ENCODE measurements at places on chromosomes 16 and 17.

DNA sequence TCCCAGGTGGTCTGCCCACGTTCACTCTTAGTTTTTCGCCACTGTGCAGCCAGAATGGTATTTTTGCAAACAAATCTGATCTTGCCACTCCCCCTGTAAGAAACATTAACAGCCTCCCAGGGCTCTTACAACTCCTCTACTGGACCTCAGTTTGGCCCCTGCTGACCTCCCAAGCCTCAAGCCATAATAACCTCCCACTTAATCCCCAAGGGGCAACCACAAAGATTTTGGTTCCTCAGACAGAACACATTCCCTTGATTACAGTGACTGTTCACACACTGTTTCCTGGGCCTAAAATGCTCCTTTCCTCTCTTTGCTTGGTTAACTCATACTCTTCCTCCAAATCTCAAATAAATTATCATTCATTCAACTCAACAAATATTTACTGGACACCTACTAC, 21.5 kb upstream of the CD300E start:
- no peak for DNase-seq

DNA sequence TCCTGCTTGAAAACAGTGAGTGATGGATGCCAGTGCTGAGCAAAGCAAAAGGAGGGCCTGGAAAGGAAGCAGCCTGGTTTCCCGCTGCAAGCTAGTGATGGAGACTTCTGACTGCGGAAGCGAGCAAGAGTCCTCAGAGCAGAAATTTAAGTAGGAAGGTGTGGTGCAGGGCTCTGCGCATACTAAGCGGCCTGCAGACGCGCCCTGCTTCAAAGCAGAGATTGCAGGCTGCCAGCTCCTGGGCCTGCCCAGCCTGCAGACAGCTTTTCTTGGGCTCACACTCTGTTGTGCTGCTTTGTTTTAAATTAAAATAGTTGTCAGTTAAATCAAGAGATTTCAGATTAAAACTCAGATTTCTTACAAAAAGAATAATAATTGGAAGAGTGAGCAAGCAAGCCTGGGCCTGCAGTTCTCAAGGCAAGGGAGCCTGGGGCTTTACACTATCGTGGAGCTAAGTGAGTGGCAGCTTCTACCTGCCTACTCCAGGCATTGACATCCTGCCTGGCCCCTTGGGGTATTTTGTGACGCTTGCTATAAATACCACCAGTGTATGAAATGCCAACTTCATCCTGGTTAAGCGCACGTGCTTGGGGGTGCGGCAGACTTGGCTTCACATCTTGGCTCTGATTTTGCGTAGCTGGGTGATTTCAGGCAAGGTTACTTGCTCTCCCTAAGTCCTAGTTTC, 237.3 kb downstream of the XYLT1 start:
- DNase-seq, result no peak

GRCh38 chr16:75294773-75295459, 43.5 kb upstream of the BCAR1 start:
- no peak for DNase-seq

- DNase-seq, result no peak
Observed at GRCh38 chr16:9378876-9379275, 287.4 kb downstream of the HAPSTR1 start.

DNA sequence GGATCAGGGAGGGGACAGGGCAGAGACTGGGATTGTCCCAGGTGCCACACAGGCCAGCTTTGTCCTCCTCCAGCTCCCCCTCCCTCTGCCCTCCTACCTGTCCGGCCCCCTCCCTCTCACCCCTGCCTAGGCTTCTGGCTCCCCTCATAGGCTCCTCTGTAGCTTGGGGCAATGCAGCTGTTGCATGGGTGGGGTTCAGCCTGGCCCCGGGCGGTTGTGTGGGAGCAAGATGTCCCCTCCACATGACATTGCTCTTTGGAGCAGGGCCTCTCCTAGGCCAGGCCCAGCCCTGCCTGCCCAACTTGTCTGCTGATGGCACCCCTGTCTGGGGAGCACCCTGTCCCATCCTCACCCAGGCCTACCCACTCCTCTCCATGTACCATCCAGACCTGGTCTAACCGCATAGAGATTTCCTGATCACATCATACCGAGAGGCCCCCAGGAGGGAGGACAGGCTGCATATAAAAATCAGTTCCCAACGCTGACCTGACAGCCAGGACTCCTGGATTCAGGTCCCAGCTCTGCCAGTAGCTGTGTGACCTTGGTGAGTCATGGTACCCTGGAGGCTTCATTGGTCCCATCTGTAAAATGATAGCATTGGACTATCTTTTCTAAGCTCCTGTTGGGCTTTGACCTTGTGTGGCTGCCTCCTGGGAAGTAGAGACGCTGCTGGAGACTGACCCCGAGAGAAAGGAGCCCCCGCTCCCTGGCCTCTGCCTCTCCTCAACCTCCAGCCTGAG, 48.8 kb upstream of the DLX4 start:
- DNase-seq, result no peak

DNA sequence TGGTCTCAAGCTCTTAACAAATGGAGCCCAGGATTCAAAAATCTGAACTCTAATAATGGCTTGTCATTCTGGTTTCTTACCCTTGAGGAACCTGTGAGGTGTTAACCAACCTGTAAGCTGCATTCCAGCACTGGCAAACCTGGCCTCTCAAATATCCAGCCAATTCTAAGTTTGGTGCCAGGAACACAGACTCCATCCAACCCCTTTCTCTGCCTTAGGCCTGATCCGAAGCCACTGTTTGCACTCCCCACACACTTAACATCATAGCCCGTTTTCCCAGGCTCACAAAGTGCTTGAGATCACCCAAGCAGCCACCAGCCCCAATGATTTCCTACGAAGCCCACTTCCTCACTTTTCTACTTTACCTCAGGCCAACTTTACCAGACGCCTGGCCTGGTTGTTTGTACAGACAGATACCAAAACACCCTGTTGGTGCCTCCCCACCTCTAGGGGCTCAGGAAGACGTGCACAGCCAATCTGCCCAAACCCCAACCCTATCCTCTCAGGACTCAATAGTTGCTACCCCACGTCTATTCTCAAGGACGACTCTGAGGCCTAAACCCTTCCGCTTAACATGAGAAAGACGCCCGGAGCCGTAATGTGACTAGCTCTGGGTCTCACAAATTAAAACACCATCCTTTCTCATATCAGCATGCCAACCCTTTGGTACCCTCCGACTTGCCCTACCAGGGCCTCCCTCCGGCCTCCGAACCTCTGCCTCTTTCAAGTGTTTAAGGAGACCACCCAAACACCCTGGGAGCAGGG, 3.2 kb upstream of the PER1 start:
- no peak for DNase-seq

DNA sequence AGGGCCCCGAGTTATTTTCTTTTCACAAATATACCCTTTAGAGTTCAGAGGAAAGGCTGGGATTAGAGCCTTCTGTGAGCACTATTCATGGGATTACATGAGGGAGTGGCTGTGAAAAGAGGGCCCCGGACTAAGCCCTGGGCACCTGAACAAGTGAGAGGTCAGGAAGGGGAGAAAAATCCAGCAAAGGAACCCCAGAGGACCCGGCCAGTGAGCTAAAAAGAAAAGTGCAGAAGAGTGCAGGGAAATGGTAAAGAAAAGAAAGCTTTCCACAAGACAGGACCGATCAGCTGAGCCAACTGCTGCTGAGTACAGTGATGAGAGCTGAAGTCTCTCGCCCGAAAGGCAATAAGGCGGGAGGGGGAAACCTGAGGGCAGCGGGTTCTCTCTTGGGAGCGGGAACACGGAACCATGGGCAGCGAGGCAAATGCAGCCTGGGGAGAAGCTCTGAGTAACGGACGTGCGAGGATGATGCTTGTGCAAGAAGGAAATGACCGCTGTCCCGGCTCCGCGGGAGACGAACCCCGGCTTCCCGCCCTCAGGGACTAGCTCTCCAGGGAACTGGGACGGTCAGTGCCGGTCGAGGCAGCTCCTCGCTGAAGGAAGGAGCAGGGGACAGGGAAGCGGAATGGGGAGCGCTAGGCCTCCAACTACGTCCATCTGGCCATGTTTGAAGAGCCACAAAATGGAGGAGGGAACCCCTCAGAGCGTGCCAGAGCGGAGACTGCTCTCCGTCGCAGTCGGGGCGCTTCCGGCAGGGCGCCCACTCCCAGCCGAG, 665 bp upstream of the ALDH3A2 start:
- DNase-seq, result no peak

- no peak for DNase-seq
Observed at GRCh38 chr16:50841081-50841886, 99.4 kb downstream of the CYLD start.

DNA sequence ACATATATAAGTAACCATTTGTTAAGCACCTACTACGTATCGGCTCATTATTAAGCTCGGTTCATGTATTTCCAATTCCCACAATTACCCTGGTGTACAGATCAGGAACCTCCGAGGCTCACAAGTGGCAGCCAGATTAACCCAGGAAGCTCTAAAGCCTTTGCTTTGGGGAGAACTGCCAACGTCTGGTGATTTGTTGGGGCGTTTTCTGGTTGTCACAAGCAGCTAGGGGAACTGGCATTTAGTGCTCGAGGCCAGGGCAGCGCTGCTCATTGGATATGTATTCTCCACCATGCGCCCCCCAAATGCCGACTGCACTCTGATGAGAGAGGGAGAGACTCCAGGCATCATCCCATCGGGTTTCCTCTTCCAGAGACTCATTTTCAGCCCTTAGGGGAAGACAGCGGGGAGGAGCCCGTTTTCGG, 541 bp downstream of the ZNF18 start:
- DNase-seq, result no peak

- no peak for DNase-seq
Observed at GRCh38 chr17:51372345-51373004, 112.1 kb downstream of the UTP18 start.

DNA sequence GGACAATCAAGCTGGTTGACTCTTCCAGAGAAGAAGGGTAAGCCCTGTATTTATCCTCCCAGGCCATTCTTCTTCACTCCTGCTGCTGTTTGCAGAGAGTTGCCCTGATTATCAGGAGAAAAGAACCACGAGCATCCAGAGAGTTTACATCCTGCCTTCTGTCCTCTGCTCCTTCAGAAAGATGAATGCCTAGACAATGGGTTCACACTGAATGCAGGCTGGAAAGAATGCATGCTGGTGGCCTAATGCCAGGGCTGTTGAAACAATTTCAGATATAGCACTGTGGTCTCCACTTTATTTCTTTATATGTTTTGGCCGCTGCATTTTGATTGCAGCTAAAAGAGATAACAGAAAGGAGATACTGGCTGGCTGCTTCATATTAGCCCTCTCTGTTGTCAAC, 21.2 kb upstream of the HAS3 start:
- no peak for DNase-seq

GRCh38 chr16:58814348-58814801, 80.3 kb upstream of the GOT2 start:
- no peak for DNase-seq

DNA sequence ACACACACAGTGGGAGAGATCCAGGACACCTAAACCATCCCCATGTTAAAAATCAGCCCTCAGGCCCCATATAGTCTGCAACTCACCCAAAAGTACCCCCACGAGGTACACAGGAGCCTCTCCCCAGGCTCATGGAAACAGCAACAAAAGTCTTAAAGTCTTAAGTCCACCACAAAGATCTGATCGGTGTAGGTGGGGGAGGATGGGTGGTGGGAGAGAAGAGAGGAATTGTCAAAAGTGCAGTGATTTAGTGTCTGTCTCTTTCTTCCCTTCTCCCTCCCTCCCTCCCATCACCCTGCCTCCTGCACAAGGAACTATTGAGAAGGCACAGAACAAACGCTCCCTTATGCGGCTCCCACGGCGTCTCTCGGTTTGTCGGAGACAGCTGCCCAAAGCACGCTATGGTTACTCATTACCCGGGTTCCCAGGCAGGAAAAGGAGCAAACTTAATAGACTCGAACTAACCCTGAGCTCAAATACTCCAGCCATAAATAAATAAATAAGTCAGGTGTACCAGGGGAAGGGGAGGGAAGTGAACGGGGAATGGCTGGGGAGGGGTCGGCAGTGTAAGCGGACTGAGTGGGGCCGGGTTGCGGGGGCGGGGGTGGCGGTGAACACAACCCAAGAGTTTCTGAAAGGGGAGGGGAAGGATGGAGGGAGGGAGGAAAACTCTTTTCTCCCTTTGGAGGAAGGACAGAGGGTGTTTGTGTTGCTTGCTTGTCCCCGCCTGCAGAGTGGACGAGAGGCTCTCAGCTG, 477.4 kb downstream of the SLC39A11 start:
- no peak for DNase-seq

DNA sequence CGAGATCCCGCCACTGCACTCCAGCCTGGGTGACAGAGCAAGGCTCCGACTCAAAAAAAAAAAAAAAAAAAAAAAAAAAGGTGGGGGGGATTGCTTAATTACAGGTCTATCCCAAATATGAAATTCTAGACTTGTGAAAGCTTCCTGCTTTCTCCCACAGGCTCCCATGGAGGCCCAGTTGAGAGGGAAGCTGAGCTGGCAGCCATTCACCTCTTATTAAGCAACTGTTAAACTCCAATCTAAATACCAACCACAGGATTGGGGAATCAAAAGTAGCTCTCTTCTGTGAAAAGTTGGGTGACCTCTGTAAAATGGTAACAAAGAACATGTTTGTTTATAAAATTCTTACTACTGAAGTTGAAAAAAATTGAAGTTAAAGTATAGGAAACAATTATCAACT, 45.8 kb upstream of the STAC2 start:
- DNase-seq, result no peak

DNA sequence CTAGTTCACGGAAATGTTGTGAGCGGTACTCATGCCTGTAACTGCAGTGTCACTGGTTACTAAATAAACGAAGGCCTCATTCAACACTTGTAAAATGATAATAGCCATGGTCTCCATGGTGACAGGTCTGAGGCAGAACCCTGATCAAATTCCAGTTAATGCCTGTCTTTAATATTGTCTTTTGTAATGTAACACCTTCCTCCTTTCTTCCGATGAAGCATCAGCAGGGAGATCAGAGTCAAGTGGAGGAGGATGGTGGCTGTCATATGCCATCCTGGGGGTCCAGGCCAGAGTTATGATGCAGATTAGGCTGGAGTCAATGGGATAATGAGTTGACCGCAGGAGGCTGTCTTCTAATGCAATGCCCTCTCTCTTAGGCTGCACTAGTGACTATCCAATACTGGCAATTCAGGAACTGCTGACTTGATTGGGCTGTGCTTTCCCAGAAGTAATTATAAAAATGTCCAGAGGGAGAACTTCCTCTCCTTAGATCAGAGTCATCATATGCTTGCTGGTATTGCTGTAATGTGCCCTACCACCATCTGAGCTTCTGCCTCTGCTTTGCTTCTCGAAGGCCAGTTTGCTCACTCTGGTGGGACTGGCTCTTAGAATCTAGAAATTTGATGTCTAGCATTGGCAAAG, 419.1 kb downstream of the CA10 start:
- no peak for DNase-seq

Measured in cortex of kidney (tissue), 1 donor.